ENCODE measurements at places on chromosomes 1 and 21. TPM values are rescaled to one million over a fixed set of nuclear protein-coding genes. Genes with fewer than 3 reads are reported as not detected.

SLC25A33 gene
- 7.2 TPM for total RNA-seq

DNA sequence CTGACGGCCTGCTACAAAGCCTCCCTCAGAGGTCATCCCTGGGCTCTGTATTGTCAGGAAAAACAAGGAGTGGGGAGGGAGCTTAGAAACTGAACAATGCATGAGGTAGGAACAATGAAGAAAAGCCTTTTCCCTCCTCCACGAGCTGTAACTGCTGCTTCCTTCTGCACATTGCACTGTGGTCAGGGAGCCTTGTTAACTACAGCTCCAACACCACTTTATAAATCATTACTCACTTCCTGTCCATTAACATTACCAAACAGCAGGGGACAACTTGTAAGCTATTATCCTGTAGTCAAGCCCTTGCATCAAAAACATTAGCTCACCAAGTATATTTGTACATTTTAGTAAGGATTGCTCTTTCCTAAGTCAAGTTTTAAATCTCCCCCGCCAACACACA is 336.0 kb upstream of the NR5A2 start:
- DNase-seq: no peak

FCGR1A gene
- not detected for total RNA-seq

ASCL5 gene
- not detected for total RNA-seq

DNA sequence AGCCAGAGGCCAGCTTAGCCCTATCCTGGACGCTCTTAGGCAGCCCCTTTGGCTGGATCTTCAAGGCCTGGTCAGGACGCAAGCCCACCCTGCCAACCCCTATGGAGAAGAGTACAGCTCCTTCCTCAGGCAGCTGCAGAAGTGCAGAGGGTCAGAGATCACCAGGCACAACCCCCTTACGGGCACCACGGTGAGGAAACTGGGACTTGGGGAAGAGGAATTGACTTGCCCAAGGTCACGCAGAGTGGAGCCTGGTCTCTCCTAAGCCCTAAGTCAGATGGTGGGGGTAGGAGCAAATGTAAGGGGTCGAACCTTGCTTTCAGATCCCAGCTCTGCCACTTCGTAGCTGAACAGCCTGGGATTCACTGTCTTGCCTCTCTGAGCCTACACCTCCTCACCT is 3.7 kb downstream of the E2F2 start:
- DNase-seq: no peak

DNA sequence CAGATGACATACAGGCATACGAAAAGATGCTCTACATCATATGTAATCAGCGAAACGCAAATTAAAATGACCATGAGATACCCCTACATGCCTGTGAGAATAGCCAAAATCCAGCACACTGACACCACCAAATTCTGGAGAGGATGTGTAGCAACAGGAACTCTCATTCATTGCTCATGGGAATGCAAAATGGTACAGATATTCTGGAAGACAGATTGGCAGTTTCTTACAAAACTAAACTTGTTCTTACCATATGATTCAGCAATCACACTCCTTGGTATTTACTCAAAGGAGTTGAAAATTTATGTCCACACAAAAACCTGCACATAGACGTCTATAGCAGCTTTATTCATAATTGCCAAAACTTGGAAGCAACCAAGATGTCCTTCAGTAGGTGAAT is 52.6 kb downstream of the TM2D1 start:
- no peak for DNase-seq

PRKAA2 gene
- total RNA-seq: 3.4 TPM

- no peak for DNase-seq
Observed at GRCh38 chr1:56168176-56168575, 411.2 kb downstream of the PLPP3 start.

DNA sequence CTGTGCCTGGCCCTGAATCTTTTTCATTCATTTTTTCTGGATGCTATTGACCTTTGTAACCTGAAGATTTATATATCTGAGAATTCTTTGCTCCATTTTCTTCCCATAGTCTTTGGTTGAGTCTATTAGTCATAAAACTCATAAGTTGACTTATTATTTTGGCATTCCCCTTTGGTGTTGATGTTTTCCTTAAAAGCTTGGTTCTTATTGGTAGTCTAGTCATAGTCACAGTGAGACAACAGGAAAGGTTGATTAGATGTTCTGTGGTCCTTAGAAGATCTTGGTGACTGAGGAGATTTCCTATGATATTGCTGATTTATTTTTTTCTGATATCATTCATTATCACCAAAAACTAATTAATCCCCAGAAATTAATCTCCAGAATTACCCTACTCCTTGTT is 86.2 kb downstream of the PTPRC start:
- DNase-seq: no peak

DNA sequence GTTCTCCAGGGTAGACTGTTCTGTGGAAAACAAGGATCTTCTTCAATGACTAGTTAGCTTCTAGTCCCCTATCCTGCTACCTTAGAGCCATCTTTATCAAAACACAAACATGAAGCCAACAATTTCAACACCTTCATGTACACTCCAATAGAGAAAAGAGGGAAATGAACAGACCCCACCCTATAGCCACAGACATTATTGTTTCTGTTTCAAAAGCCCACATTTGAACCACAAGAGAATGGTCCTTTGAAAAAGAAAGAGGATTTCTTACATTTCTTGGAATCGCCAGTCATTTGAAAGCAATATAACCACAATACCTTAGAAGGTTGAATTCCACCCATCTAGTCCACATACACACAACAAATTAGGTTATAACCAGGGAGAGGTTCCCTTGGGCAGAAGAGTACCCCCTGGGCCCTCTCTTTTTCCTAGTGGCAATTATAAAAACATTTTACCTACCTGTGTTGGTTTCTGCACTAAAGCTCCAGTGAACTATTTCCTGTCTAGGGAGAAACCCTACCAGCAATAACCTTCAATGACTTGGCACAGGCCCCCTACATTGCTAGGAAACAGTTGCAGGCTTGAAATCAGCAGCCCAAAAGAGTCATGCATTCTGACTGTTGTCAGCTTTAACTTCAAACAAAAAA is 2.7 kb upstream of the LPGAT1 start:
- no peak for DNase-seq

LCE2C gene
- not detected for total RNA-seq

AQP10 gene
- not detected for total RNA-seq

GRCh38 chr1:176056312-176056711 is 150.8 kb downstream of the COP1 start:
- DNase-seq: no peak

- no peak for DNase-seq
Observed at GRCh38 chr1:150545486-150546032, 3.6 kb upstream of the ADAMTSL4 start.

COL9A2 gene
- not detected for total RNA-seq

DNA sequence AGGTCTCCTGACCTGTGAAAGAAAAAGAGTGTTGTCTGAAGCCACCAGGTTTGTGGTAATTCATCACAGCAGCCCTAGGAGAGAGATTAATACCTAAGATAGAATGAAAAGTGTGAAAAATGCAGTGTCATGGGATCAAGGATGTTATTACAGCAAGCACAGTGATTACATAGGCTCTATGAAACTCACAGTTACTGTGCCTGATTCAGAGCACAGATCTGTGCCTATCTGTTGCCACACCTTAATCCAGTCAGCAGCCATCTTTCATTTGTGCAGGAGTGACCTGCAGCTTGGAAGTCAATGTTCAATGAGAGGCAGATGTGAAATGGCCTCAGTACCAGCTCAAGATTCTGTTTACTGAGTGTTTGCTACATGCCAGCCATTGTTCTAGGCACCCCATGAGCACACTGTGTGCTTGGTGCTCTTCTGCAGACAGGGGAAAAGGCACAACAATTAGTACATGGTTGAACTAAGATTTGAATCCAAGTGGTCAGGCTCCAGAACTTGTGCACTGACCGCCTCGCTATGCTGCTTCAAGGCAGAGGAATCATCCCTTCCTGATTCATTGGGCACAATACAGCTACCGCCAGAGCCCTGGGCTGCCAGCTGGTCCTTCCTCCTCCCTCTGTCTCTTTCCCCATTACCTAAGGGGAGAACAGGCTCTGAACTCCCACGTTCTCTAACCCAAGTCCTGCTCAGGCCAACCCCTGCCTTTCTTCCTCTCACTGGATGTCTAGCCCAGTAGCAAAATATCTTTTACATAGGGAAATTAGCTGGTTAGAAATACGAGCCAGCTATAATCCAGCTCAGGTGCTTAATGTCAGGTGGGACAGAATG is 56.3 kb upstream of the NEK2 start:
- DNase-seq: no peak

- no peak for DNase-seq
Observed at GRCh38 chr1:74712881-74713280, 20.0 kb downstream of the CRYZ start.

DNA sequence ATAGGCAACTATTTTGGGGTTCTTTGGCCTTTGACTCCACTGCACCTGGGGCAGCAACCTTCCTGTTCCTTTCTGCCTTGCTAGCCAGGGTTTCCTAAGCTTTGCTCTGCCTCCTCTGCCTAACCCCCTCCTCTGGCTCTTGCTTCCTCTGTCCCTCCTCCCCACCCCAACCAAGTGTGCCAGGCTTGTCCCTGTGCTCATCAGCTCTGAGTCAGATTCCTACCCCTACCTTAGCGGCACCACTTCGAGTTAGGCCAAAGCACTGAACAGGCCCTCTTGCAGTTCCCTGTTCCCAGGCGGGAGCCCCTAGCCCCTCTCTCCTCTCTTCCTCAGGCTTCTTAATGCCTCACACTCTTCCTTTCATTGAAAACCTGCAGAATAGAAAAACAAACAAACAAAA is 74.8 kb upstream of the HAO2 start:
- no peak for DNase-seq

TTC39A gene
- total RNA-seq: 16.4 TPM

MUL1 gene
- 21.9 TPM for total RNA-seq

GRCh38 chr1:200319148-200319547 is 90.7 kb downstream of the ZNF281 start:
- DNase-seq: no peak

MXRA8 gene
- 4.5 TPM for total RNA-seq

GRCh38 chr1:69569175-69569541 is 1.4 kb downstream of the LRRC7 start:
- DNase-seq: no peak

GRCh38 chr21:43702785-43703034 is 16.2 kb upstream of the PDXK start:
- no peak for DNase-seq

PCSK9 gene
- total RNA-seq: 6.5 TPM

DNA sequence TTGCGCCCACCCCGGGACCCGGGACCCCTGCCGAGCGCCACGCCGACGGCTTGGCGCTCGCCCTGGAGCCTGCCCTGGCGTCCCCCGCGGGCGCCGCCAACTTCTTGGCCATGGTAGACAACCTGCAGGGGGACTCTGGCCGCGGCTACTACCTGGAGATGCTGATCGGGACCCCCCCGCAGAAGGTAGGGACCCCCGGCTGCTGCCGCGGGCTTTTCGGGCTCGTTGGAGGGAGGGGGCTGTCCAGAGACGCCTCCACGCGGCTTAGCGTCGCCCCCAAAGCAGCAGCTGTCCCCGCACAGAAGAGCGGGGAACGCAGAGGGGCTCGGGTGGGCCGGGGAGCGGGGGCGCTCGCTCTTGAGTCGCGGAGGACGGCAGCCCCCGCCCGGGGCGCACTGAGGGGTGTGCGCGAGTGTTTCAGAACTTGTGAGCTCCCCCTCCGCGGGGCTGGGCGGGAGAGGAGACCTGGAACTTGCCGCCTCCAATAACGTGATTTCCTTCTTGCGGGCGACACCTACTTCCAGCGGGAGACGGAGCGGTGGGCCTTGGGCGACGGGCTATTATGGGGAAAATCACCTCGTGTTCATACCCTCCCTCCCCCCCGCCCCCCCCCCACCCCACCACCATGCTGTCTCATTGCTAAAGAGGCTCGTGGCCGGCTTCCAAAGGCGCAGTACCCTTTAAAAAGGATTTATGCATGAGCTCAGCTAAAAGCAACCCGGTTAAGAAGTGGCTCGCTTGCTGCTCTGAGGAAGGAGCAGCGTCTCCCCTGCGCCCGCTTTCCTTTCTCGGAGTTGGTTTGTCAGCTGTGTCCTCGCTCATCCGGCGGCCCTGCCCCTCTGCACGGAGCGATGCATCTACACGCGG is 664 bp downstream of the BACE2 start:
- no peak for DNase-seq

- no peak for DNase-seq
Observed at GRCh38 chr1:100422065-100422464, 69.8 kb downstream of the CDC14A start.

HTR6 gene
- total RNA-seq: not detected

DNA sequence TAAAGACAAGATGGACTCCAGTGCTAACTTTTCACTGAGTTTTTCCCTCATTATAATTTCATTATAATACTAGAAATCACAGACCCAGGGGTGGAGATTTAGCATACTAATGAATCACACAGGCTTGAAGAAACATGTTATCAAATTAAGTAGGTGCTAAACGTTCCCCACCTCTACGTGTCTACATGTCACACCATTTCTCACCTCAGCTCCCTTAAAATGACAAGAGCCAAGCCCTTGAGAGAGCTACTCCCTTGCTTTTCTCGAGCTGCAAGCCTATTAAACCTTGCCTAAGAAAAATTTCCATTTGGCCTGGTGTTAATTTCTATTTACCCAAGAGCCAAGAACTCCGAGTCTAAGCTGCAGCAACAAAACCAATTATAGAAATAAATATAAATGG is 396.3 kb upstream of the NEGR1 start:
- no peak for DNase-seq

- DNase-seq: no peak
Observed at GRCh38 chr1:99956755-99957154, 13.0 kb upstream of the SLC35A3 start.

PLEKHN1 gene
- total RNA-seq: 16.8 TPM

DNA sequence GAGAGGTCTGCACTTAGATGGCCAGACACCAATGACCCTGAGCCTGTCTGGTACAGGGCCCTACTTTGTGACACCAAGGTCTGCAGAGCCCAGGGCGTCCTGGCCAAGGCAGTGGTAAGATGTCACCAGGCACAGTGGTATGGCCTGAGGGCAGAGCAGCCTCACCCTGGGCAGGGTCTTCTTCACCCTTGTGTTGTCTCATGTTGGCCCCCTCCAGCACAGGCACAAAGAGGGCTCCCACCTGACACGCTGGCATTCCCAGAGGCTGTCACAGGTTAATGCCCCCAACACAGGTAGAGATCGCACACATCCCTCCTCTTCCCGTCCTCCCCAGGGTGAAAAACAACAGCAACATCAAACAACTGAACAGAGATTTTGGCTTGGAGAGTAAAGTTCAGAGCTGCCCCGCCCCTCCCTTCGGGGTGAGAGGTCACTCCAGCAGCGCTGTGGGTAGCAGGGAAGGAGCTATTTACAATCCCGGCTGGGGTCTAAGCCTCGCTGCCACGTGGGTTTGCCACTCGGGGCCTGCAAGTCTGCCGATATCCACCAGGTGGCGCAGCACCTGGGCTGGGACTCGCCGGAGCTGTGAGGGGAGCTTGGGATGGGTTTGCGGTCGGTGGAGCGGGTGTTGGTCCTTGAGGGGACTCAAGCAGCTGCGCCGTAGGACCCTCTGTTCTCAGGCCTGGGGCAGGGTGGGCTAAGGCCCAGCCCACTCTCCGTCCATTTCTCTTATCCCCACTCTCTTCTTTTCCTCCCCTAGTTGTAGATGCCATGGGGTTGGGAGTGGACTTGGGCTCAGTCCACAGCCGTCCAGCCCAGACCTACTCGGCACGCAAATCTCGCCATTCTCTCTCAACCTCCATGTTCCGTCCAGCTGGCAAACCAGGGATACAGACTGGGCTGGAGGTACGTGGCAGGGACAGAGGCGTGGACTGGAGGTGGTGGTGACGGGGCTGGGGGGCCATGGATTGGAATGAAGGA is 12.7 kb downstream of the EFNA3 start:
- no peak for DNase-seq

RGS13 gene
- total RNA-seq: 2.9 TPM

SH2D2A gene
- 0.32 TPM for total RNA-seq

GRCh38 chr1:101379950-101380349 is 143.1 kb downstream of the S1PR1 start:
- DNase-seq: no peak
